ENCODE measurements at places on chromosomes 6 and 20.

DNA sequence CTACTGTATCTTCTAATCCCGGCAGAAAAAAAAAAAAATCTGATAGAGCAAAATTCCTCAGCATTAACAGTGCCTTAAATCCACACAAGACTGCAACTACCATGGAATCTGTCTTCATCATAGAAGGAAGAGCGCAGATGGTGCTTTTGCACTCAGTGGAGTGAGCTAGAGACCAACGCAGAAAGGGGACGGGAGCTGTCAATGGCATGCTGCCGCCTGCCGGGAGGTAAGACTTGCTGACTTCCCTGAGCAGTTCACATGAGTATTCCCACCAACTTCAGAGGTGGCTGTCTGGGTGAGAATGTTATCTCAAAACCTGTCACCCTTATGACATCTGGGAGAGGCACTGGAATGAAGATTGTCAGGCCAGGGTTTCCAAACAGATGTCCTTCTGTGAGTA lies 35.6 kb downstream of the DZANK1 start:
- DNase-seq, result no peak

GRCh38 chr6:93183531-93183972 lies 235.8 kb downstream of the EPHA7 start:
- no peak for DNase-seq

GRCh38 chr6:98014442-98015201 lies 731.6 kb upstream of the MMS22L start:
- DNase-seq, result no peak

- DNase-seq, result no peak
Measured at GRCh38 chr20:21396599-21397340, 556 bp downstream of the NKX2-4 start.

DNA sequence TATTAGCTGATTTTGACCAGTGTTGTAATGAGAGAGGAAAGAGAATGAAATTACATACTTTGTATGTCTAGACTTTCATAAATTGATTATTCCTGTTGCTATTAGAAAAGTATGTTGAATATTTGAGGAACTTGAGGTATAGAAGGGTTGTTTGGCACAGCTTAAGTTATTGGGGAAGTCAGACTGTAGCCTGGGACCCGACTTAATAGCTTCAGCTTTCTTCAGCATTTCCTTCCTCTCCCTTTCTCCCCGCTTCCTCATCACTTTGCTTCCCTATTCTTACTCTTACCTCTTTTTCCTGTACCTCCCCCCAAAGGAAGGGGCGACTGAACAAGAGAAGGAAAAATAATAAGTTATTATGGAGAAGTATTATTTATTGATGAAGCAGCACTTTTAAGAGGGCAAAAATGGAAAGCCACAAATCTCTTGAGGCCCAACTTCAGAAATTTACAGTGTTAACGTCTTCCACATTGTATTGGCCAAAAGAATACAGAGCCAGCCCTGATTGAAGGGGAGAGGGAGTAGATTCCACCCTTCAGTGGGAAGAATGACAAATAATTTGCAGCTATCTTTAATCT lies 7.4 kb downstream of the SENP6 start:
- no peak for DNase-seq

- peak; percentile 58 for DNase-seq
Measured at GRCh38 chr6:158174514-158174913, 6.4 kb downstream of the GTF2H5 start.

All from ELR (cell line).